ENCODE measurements at places on chromosomes 2 and 18. TPM values are rescaled to one million over a fixed set of nuclear protein-coding genes. Genes with fewer than 3 reads are reported as not detected.

The RND3 gene
- 65.0 TPM for polyA plus RNA-seq

The RAB12 gene
- 44.2 TPM for polyA plus RNA-seq

The KCNF1 gene
- not detected for polyA plus RNA-seq

The IMPA2 gene
- 25.3 TPM for polyA plus RNA-seq

The GCKR gene
- polyA plus RNA-seq = not detected

The MAPK4 gene
- polyA plus RNA-seq = 0.36 TPM

The PID1 gene
- polyA plus RNA-seq = 17.0 TPM

The ARHGAP25 gene
- polyA plus RNA-seq = 13.4 TPM

The MALT1 gene
- 6.8 TPM for polyA plus RNA-seq

The CTNNA2 gene
- polyA plus RNA-seq = not detected

The LOXHD1 gene
- 0.09 TPM for polyA plus RNA-seq

The PLCD4 gene
- polyA plus RNA-seq = 0.68 TPM

The LBX2 gene
- 1.3 TPM for polyA plus RNA-seq

The PARD3B gene
- 2.0 TPM for polyA plus RNA-seq

The ACTR3 gene
- 78.2 TPM for polyA plus RNA-seq

The VIL1 gene
- not detected for polyA plus RNA-seq

The NOSTRIN gene
- 21.0 TPM for polyA plus RNA-seq

The ZEB2 gene
- polyA plus RNA-seq = 5.6 TPM

The ANKRD29 gene
- 9.9 TPM for polyA plus RNA-seq

The SCN7A gene
- polyA plus RNA-seq = 2.5 TPM

The RBKS gene
- 2.8 TPM for polyA plus RNA-seq

The IL1R2 gene
- 42.7 TPM for polyA plus RNA-seq

The SERTAD2 gene
- polyA plus RNA-seq = 8.9 TPM

The EIF2B4 gene
- polyA plus RNA-seq = 40.6 TPM

The ZNF521 gene
- polyA plus RNA-seq = 12.4 TPM

The SPR gene
- 34.9 TPM for polyA plus RNA-seq
